ENCODE measurements at places on chromosomes 5 and 9.

- no peak for DNase-seq
Observed at GRCh38 chr5:147482706-147483180, 27.1 kb downstream of the DPYSL3 start.

- no peak for DNase-seq
Observed at GRCh38 chr5:22986281-22986680, 133.1 kb upstream of the CDH12 start.

DNA sequence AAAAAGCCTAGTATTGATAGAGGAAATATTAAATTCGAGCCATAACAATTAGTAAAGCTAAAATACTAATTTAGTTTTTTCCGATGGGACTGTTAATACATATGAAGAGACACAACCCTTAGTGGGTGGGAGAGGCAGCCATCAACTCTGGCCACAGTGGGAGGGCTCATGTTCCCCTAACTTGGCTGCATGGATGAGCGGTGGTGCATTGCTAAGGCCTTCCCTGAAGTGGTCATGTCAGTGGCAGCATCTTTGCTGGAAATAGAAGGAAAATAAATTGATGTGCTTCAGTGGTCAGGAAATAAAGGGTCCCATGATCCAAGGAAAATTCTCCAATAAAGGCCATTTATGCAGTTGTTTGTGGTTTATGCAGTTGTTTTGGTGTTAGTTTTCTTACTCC is 33.9 kb upstream of the F2RL2 start:
- DNase-seq: no peak

- no peak for DNase-seq
Observed at GRCh38 chr5:122182491-122182921, 53.2 kb downstream of the ZNF474 start.

- DNase-seq: no peak
Observed at GRCh38 chr9:7376833-7377232, 422.7 kb downstream of the DMAC1 start.

DNA sequence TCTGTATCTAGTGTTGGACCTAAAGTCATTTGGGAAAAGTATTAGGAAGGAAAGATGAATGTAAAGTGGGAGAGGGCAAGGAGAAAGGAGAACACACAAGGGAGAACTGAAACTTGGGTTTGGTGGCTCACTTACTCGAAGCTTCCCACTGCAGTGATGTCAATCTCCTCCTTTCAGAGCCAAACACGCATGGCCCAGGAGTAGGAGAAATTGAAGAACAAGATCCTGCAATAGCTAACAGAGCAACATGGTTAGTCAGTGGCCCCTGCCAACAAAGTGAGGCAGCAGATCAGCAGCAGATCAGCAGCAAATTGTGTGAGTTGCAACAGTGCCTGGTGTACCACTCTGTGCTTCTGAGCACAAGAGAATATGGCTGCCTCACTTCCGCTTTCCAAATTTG is 366.4 kb downstream of the PSAT1 start:
- DNase-seq: no peak

GRCh38 chr5:51859624-51860023 is 476.4 kb downstream of the ISL1 start:
- DNase-seq: no peak

DNA sequence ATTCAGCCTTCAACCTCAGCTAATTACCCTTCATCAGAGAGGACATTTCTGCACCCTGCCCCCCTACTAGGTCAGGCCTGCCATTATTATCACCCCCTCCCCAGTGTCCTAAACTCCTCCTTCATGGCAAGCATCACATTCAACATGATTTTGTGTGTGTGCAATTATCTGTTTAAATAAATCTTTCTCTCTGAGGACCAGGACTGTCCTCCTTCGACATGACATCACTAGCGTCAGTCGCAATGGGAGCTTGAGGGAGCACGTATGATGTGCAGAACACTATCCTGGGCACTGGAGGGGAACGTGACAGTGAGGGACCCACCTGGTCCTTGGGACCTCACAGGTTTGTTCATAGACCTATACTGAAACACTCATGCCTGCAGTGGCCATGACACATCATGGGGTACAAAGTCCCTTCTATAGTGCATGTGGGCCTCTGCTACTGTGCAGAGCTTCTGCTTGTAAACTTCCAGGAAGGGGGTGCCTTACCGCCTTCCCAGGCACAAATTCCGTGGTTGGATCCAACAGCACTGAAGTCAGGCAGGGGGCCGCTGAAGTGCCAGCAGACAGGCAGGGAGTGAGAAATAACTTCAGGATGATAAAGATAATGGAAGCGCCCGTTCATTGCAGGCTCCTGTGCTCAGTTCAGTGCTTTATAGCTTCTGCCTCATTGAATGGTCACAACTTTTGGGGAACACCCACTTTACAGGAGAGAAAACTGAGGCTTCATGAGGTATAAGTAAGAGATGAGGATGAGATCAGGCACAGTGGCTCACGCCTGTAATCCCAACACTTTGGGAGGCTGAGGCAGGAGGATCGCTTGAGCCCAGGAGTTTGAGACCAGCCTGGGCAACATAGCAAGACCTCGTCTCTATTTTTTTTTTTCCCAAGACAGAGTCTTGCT is 36.0 kb upstream of the STXBP1 start:
- no peak for DNase-seq

- no peak for DNase-seq
Observed at GRCh38 chr5:39566891-39567290, 142.1 kb upstream of the DAB2 start.

- DNase-seq: no peak
Observed at GRCh38 chr5:123035360-123035917, 1.1 kb downstream of the PPIC start.

DNA sequence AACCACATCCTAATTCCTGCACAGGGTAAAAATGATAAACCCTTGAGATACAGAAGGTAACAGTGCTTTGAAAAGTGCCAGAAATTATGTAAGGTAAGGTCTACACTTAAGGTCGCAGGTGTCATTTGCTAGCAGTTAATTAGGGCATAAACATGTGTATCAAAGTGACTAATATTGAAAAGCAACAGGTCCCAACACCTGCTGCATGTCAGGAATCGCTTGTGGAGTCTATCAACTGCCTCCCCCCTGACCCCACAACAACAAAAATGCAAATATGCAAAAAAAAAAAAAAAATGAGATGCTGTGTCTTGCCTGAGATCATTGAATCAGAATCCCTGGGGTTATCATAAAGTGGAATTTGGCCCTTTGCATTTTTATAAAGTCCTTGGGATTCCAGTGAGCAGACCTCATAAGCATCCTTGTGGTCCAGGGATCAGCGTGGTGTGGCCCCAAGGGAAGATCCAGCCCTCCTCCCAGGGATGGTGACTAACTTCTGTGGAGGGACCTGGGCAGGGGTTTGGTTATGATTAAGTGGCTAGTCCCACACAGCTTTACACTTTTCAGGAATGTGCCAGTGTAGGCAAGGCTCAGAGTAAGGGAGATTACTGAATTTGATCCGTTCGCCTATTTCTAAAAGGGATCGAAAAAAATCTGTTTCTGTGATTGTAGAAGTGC is 92.5 kb upstream of the TNFSF8 start:
- no peak for DNase-seq

- no peak for DNase-seq
Observed at GRCh38 chr5:165227515-165227914, 1722.1 kb downstream of the MAT2B start.

DNA sequence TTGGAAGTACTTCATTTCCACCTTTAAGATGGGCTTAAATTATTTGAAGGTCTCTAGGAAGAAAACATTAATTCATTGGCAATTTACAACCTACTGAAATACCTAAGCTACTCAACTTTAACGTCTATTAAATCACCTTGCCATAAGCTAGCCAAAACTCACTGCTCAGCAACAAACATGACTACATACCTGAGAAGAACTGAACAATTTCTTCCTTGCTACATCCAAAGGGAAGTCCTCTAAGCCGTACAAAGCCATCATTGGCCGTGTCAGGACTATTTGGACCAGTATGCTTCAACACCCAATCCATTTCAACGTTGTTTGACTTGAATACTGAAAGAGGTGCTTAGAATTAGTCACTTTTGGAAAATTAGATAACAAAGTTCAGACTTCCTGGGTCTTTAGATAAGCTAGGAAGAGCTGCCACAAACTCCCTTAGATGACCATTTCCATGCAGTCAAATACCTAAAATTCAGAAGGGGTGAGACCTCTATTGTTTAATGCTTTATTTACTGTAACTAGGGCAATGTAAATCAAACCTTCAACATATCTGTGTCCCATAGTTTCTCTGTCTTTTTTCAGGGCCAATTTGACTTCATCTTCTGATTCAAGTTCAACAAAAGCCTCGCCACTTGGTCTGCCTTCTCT is 2.6 kb downstream of the HNRNPH1 start:
- no peak for DNase-seq

- DNase-seq: no peak
Observed at GRCh38 chr5:10521466-10522223, 42.2 kb upstream of the ANKRD33B start.

DNA sequence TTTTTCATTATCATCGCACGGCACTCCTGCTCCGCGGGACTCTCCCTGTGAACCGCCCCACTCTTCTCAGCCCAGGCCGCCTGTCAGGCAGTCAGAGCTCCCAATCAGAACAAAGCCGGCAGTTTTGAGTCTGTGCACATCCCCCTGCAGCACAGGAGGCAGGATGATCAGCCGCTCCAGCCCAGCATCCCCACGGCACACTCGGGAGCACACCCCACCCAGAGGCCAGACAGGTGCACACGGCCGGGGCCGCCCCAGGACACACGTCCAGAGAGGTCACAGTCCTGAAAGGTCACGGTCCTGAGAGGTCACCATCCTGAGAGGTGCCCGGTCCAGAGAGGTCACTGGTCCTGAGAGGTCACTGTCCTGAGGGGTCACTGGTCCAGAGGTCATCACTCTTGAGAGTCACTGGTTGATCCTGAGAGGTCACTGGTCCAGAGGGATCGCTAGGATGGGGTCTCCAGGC is 8.4 kb downstream of the TPPP start:
- DNase-seq: no peak

GRCh38 chr9:4443439-4443838 is 46.8 kb upstream of the SLC1A1 start:
- DNase-seq: no peak

Measured in stimulated activated CD8-positive, alpha-beta memory T cell treated with anti-CD3 and anti-CD28 coated beads, Interleukin-2, amount 100 ng/mL, for 48 hours (primary cell).